Fibroblast of villous mesenchyme (primary cell): ENCODE measurements at places on chromosomes 2 and 18. TPM values are rescaled to one million over a fixed set of nuclear protein-coding genes. Genes with fewer than 3 reads are reported as not detected.

The MAP3K19 gene
- total RNA-seq: not detected in 2 replicates

- DNase-seq: no peak
Measured at GRCh38 chr2:138447889-138448570, 53.5 kb upstream of the SPOPL start.

GRCh38 chr2:23480957-23481797 lies 96.2 kb downstream of the KLHL29 start:
- peak; percentile 77 for DNase-seq

GRCh38 chr2:23312996-23313606 lies 71.9 kb upstream of the KLHL29 start:
- no peak for DNase-seq

The ANKRD23 gene
- total RNA-seq: 1.3 TPM in 2 replicates

The BMPR2 gene
- 38.7 and 47.9 TPM in 2 replicates for total RNA-seq

DNA sequence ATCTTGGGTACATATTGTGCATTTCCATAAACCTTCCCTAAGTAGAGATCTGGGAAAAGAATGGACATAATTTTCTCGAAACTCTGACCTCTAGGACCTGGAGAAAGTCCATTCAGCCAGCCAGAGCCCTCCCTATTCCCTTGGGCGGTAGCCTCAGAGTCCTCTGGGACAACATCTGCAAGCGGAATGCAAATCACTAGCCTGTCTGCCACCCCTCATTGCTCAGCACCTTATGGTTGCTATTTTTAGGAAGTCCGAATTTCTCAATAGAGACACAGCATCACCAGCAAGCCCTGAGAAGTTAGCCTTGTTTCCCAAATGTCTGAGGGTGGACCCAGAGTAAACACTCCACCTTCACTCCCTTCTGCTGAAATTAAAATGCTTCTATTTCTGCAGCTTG lies 17.6 kb upstream of the CD28 start:
- peak; percentile 91 for DNase-seq

GRCh38 chr18:292271-292670 lies 24.4 kb upstream of the THOC1 start:
- no peak for DNase-seq

- no peak for DNase-seq
Measured at GRCh38 chr2:68388358-68388757, 23.3 kb downstream of the PLEK start.

The ITPRIPL1 gene
- total RNA-seq: 3.2 and 5.2 TPM in 2 replicates

DNA sequence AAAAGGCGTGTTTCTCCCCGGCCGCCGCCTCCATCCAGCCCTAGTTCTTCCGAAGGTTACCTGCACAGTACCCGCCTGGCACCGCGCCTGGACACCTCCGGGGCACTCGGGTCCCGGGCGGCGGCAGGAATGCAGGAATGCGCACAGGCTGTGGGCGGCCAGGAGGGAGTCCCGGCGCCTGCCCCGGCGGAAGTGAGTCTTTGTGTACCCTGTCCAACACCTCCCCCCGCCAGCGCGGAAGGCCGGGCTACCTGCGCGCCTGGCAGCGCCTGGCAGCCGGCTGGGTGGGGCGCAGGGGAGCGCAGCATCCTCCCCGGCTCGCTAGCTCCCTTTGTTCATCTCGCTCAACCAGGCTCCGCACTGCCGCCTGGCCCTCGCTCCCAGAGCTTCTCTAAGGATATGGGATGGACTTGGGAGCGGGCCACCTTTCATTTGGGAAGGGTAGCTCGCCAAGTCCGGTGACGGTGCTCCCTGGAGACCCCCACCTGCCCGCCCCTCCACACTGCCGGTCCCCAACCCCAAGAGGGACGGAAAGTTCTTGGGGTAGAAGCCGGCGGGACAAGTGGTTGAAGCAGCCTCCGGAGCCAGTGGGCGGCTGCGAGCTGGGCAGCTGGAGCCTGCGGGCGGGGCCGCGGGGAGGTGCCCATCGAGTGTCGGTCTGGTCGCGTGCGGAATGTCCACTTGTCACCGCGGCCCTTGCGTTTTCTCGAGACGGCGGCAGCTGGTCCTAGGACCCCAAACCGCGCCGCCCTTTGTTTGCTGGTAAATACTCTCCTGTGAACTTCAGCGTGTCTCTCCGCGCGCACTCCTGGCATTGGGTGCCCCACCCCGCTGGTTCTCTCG lies 1.2 kb upstream of the ST6GAL2 start:
- peak; percentile 13 for DNase-seq

DNA sequence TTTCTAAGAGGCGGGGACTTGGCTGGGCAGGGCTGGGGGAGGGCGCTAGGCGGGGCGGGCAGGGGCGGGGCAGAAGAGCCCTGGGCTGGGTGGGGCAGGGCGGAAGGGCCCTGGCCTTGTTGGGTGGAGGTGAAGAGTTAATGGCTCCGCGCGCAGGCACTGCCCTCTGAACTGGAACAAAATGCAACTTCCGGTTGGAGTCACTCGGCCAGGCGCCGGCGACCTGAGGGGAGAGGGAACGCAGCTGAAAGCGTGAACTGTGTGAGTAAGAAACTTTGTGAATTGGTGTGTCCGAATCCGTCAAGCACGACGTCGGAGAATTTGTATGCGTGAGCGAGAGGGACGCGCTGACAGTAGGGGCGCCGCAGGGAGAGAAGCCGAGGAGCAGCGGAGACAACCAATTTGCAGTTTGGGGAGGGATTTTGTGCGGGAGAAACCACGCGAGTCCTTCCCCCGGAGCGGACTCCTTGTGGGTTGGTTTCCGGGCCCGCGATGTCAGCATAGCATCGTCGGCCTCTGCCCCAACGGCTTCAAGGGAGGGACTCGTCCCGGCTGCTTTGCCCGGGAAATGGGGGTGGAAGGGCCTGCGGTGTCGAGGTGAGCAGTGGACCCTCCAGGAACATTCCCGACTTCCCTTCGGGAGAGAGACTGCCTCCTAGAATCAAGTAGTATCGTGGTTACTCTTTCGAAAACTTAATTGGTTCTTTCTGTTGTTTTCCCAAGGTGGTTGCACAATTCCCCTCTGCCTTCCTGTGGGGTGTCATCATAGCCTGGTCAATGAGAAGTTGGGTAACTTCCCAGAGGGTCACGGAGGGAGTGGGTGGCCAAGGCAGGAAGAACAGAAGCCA lies at the start of gene TANK:
TSS of gene TANK (plus strand) at position 203 of the 848 bp plus-strand sequence. CDS start 19,235 bp downstream, outside the sequence.
- peak; percentile 99 for DNase-seq

The QPCT gene
- 27.1 and 47.5 TPM in 2 replicates for total RNA-seq

The STAM2 gene
- 37.7 and 51.4 TPM in 2 replicates for total RNA-seq

DNA sequence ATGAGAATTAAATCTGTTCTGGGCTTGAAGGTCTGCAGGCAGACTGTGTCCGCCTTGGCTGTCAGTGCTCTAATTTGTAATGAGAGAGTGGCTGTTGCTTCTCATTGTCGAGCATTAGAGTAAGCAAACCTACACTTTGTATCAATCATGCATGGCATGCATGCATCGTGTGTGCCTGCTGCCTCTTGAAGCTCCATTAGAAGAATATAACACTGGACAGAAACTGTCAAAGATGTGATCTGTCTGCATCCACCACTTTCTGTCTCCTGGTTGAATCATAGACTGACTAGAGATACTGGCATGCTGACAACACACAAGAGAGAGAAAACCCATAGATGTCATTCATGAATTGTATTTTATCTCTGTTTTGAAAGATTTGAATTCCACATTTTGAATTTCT lies 275.0 kb upstream of the NXPH2 start:
- DNase-seq: no peak

DNA sequence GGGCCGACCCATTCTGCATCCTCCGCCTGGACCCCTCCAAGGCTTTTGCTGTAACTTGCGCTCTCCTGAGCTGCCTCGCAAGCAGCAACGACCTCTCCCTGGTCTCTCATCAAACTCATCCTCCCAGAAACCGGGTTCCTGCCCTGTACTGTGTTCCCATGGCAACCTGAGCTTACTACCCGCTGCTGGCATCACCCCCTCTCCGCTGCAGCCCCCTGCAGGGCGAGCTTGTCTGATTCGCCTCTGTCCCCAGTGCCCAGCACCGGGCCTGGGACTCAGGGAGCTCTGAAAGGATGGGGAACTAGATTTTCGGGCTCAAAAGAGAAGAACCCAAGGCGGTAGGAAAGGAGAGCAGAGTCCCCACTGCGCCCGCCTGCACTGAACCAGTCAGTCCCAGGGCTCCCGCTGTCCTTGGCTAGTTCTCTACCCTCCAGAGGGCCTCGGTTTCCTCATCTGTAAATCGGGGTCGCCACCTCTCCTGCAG lies 463 bp downstream of the HS1BP3 start:
- peak; percentile 48 for DNase-seq

GRCh38 chr2:65661980-65662653 lies 229.7 kb upstream of the SPRED2 start:
- peak; percentile 22 for DNase-seq

DNA sequence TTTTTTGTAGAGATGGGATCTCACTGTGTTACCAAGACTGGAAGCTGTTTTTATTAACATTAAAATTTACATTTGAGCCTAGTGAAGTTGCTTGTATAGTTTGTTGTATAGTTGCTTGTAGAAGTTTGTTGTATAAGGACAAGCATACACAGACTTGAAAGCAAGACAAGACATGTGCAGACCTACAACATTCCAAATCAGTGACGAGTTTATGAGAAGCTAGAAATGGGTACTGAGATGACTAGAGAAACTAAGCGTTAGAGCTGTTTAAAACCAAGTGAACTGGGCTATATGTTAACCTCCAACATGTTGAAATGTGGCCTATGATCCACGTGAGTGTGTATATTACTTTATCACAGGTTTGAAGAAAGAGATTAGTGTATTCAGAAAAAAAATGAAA lies 39.1 kb downstream of the ABCB11 start:
- peak; percentile 14 for DNase-seq

DNA sequence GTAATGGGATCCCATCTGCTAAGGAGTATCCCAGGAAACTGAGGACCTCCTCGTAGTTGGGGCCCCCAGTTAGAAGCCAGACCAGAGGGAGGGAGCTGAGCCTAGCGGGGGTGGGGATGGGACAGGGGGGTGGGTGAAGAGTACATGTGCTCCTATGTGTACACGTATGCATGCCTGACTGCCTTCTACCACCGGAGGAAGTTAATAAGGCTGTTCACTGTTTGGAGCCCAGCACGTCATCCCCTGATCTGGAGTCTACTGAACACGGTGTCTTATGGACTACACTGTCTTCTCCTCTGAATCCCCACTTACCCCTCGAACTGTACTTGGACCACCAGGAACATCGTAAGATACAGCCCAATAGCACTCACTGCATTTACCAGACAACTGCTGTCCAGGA lies 68.5 kb downstream of the SFXN5 start:
- no peak for DNase-seq

The FSIP2 gene
- total RNA-seq: under 0.01 and 0.86 TPM in 2 replicates

The MTIF2 gene
- 37.0 and 40.2 TPM in 2 replicates for total RNA-seq

GRCh38 chr18:55907453-55908175 lies 319.6 kb upstream of the TCF4 start:
- DNase-seq: no peak

GRCh38 chr2:197308585-197308984 lies 2.0 kb downstream of the ANKRD44 start:
- no peak for DNase-seq

The UGT1A3 gene
- total RNA-seq: not detected in 2 replicates

DNA sequence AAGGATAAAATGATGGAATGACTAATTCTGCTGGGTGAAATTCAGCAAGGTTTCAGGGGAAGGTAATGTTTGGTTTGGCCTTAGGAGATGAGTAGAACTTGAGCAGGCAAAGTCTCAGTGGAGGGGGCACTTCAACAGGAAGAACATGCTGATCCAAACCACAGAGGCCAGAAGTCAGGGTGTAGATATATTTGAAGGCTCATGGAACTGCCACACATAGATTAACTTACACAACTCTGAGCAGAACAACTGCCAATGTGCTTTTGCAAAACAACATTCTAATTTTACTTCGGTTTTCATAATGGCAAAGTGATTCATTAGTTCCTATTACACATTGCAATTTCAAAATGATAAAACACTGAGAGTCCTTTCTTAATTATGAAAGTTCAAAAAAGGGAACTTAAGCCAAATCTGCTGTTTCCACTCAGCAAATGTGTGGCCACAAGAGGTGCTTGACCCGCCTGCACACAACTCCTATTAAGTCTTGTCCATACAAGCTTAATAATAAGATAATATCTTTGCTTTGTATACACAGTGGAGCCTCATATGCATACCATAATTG lies 284.8 kb downstream of the MREG start:
- DNase-seq: peak; percentile 96

- DNase-seq: peak; percentile 41
Measured at GRCh38 chr2:120109186-120110061, 96.5 kb downstream of the EPB41L5 start.

DNA sequence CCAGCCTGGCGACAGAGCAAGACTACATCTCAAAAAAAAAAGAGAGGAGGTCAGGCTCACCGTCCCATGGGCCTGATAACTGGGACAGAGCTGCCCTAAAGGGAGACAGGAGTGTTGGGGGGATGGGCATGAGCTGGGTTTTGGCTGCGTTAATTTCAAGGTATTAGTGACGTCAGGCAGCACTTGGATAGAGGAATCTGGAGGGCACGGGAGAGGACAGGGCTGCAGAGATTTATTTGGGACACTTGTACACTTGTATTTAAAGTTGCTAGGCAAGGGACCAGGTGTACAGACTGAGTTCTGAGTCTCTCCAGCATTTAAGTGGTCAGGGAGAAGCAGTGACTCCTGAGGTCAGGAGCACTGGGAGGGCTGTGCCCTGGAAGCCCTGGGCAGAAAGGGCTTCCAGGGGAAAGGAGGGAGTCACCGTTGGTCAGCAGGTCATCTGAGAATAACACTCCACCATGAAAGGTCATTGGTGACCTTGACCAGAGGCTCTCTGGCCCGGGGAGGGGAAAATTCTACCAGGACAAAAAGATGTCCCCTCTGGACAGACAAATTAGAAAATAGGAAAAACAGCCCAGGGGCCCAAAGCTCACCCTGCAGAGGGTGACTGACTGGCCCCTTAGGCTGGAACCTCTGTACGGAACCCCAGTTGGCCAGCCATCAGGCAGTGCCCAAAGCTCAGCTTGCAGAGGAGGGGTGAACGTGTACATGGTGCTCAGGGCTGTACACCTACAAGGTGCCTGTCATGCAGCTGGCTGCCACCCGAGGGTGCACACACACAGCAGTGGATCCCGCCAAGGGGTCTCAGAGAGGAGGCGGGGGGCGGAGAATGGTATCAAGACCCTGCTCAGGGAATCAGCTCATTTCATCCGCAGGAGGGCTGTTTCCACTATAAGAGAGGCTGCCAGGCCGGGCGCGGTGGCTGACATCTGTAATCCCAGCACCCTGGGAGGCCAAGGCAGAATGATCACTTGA lies 23.0 kb upstream of the CNNM3 start:
- DNase-seq: no peak

GRCh38 chr2:32067549-32067948 lies 4.2 kb downstream of the SPAST start:
- peak; percentile 3 for DNase-seq

DNA sequence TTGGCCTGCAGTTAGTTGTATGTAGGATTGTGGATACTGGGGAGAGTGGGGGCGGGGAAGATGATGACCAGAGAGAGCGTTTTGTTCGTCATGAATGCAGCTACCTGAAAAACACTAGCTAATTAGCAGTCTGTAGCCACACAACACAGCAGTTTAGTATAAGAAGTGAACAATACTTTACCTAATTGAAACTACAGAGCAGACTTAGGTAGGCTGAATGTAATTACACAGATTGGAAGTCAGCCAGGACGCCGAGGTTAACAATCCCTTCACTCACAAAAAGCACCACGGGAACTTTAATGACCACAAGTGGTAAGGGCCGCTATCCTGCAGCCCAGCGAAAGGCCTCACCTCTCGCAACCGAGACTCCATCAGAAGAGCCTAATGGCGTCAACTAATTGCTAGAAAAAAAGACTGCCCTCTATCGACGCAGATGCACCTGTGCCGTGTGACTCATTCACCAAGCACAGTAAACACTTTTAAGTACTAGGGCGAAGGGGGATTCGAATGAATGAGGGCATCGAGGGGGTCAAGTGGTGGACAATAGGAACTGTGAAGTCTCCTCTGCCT lies 591.0 kb downstream of the ARHGAP15 start:
- no peak for DNase-seq
